Stimulated activated CD8-positive, alpha-beta memory T cell treated with anti-CD3 and anti-CD28 coated beads, Interleukin-7, amount 100 ng/mL, for 24 hours (primary cell): ENCODE measurements at places on chromosomes 6 and 20.

GRCh38 chr6:122400462-122401089 lies 1.1 kb downstream of the HSF2 start:
- no peak for DNase-seq

DNA sequence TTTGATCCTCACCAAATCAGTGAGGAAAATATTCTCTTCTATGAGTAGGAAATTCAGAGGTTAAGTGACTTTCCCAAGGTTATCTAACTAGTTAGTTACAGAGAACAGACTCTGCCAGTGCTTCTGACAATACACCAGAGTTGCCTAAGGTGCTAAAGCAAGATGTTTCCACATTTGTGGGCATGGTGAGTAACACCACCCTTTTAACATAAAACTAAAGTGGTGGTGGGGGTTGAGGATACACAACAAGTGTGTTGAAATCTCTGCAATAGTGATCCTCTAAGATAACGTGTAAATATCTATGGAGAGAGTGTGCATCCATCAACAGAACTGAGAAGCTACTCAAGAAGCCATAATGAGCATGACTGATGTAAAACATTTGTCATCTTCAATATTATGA lies 11.7 kb downstream of the VNN2 start:
- DNase-seq, result no peak

- DNase-seq, result no peak
These were observed 146.5 kb upstream of the ZNF217 start for GRCh38 chr20:53739799-53740785.

DNA sequence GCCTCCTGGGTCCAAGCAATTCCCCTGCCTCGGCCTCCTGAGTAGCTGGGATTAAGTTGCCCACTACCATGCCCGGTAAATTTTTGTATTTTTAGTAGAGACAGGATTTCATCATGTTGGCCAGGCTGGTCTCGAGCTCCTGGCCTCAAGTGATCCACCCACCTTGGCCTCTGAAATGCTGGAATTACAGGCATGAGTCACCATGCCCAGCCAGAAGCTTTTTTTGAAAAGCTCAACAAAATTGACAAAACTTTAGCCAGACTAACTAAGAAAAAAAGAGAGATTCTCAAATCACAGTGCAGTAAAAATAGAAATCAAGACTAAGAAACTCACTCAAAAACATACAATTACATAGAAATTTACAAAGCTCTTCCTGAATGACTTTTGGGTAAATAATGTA lies 420.6 kb downstream of the COL12A1 start:
- no peak for DNase-seq

GRCh38 chr6:166705069-166705468 lies 78.0 kb upstream of the RPS6KA2 start:
- DNase-seq, result no peak

- no peak for DNase-seq
These were observed 193.0 kb downstream of the BTBD3 start for GRCh38 chr20:12110711-12111110.

DNA sequence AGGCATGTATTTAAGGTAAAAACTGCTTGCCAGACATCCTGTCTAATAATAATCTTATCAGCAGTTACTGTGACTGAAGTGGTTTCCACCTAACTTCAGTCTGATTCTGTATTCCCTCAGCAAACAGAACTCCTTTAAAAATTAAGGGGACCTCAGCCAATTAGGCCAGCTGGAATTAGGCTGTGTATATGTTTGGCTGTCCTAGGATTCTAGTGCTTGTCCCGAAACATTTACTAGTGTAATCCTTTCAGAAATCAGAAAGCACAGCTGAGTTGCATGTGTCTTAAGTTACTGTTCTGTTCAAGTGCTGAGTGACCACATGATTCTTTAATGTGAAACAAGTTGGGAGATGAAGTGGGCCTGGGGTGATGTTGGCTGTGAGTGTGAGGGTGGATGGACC lies 120.9 kb upstream of the SUPT3H start:
- no peak for DNase-seq

DNA sequence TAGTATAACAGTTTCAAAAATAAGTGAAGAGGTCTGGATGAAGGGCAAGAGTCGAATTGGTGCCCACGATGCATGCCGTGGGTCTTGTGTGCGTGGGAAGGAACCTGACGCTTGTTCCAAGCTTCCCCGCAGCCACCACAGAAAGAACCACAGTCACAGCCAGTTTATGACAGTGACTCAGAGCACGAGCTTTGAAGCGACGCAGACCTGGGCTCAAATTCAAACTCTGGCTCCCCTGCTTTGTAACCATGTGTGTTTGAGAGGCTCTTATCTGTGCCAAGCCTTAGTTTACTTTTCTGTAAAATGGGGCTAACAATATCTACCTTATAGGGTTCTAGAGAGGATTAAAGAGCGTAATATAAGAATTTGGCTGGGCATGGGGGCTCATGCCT lies 65.5 kb downstream of the SYNJ2 start:
- DNase-seq, result peak; percentile 41

GRCh38 chr6:134740473-134741199 lies 209.3 kb downstream of the ALDH8A1 start:
- no peak for DNase-seq

DNA sequence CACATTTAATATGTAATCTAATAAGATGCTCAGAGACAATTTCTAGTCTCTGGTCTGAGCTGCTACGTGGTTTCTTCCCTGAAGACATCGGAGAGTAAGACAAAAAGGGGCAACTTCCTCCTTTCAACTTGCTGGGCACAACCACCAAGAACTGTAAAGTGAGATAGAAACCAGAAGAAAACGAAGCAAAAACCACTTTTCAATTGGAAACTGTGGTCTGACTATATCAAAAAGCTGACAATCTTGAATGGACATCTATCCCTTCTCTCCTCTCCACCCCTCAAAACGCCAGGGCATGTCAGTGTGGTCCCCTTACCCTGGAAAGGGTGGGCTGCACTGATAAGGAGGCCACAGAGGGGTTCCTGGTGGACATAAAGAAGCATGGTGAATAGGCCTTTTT lies 269.1 kb downstream of the CD83 start:
- DNase-seq, result no peak

DNA sequence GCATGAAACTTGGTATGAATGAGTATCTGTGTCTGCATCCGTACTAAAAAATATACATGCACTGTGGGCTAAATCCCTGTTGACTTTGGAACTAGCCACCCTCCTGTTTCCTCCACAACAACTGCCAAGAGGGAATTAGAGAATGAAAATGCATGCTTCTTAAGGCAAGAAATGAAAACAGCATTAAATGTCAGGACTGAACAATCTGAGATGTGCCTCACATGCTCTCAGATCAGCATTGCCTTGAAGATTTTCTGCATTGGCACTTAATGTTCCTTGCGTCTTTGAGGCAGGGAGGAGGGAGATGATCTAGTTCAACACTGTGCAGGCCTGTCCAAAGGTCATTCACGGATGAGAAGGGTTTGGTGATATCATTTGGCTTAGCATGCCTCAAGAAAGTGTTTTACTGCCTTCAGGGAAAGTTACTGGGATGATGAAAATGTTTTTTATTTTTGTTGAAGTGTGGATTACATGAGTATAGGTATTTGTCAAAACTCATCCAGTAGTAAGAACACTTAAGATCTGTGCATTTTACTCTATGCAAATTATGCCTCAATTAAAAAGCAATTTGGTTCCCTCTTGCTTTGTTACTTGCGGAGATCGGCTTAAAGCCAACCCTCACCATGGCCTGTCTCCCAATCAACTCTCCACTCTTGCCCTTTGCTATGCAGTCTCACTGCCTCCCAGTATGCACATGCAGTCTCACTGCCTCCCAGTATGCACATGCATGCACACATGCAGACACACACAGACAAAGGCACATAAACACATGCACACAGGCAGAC lies 47.5 kb upstream of the RIN2 start:
- DNase-seq, result no peak

GRCh38 chr6:158958504-158959386 lies 41.3 kb downstream of the RSPH3 start:
- no peak for DNase-seq

- no peak for DNase-seq
These were observed 94.4 kb upstream of the PRDM1 start for GRCh38 chr6:105991561-105992314.

DNA sequence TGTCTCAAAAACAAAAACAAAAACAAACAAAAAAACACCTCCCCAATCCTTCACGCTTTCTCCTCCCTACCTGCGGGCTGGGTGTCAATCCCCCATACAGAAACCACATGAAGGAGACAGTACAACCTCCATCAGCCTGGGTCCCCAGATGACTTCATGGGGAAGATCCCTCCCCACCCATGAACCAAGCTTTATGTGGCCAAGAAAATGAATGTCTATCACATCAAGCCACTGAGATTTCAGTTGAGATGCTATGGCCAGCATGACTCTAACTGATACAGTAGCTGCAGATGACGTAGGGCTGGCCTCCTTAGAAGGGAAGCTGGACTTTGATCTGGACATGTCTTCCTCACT lies 21.2 kb upstream of the BNIP5 start:
- DNase-seq, result no peak

GRCh38 chr20:62476056-62476838 lies 452 bp upstream of the GATA5 start:
- DNase-seq, result no peak

DNA sequence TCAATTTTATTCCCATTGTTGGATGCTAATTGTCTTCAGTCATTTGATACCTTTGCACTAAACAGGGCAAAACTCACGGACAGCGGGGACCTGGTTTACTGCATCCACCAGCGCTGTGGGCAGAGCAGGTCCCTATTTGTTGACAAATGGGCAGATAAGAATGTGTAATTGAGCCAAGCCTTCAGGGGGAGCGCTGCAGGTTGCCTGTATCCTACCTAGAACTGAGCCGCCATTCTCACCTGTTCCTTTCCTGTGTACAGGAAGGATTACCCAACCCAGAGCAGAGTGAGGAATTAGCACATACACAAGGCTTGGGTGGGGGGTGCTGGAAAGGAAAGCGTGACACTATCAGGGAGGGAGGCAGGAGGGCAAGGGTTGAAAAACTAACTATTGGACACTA lies 89.1 kb upstream of the FOXA2 start:
- no peak for DNase-seq

DNA sequence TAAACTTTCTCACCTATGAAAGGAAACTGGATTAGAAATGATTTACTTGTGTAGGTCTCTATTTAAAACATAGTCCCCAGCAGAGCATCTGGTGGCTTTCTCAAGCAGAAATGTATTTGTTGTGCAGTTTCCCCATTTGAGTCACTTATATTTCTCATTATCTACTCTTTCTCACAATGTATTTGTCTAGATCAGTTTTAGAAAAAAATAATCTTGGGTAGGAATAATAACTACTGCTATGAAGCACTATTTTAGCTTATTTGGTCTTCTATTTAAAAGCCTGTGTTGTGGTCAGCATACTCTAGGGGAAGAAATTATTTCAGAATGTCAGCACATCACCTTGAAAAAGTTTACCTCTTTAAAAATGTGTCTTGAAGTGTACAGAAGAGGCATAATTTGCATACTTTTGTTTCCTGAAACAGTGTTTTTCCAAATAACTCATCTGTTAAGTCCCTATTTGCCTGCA lies 60.9 kb upstream of the PRL start:
- DNase-seq, result no peak

DNA sequence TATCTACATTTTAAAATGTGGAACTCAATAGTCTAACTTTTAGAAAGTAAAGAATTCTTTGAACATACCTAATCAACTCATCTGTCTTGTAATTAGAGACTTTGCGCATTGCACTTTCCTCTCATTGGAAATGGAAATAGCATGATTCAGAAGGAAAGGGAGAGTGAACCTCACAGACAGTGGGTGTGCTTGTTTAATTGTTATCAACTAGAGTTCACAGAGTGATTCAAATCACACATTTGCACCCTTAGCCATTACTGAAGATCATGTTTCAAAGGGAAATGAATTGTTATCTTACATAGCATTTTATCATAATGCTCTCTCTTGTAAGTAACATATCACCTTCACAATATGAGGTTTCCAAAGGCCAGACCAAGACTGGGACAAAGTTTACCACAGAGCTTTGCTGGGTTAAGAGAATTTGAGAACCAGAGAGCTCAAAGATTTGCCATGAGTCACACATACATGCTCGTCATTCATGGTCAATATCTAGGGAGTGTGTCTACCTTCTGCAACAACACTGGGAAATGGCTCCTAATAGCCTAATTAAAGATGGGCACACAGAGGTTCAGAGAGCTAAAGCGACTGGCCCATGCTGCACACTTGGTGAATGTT lies 21.5 kb downstream of the GSTA3 start:
- DNase-seq, result no peak

DNA sequence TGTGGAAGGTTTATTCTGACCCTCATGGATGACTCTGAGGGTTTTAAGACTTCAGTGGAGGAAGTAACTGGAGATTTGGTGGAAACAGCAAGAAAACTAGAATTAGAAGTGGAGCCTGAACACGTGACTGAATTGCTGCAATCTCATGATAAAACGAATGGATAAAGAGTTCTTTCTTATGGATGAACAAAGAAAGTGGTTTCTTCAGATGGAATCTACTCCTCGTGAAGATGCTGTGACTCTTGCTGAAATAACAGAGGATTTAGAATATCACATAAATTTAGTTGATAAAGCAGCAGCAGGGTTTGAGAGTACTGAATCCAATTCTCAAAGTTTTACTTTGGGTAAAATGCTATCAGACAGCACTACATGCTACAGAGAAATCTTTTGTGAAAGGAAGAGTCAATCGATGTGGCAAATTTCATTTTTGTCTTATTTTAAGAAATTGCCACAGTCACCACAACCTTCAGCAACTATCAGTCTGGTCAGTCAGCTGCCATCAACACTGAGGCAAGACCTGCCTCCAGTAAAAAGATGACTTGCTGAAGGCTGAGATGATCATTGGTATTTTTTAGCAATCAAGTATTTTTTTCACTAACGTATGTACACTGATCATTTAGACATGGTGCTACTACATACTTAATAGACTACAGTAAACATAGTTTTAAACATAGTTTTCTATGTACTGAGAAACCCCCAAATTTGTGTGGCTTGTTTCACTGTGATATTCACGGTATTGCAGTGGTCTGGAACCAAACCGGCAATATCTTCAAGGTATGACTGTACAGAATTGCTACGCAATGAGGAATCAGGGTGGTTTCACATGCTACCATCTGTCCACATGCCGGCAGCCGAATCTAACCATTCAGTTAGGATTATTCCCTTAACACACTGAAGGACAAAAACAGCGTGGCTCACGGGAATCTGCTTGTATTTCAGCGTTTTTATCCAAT lies 149.0 kb downstream of the MYB start:
- no peak for DNase-seq

- DNase-seq, result no peak
These were observed 44.7 kb downstream of the VAPB start for GRCh38 chr20:58433759-58434158.

DNA sequence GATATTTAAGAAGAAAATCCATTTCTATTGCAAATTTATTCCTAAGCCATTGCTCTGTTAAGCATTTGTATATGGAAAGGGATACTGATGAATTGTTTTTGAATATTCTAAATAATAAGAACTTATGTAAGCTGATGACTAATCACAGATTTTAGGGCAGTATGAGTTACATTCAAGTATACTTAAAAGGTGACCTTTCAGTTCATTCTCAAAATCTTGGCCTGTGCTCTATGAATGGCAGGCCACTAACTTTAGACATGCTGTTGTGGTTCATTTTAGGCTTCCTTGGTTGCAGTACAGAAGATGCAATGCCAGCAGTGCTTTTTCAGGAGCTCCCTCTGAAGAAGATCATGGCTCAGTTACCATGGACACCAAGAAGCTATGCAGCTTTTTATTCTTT lies 380.4 kb downstream of the CENPW start:
- no peak for DNase-seq

GRCh38 chr6:81753711-81754577 lies 1.5 kb upstream of the TENT5A start:
- peak; percentile 69 for DNase-seq

GRCh38 chr6:130783416-130784107 lies 43.6 kb upstream of the SMLR1 start:
- no peak for DNase-seq

- DNase-seq, result no peak
These were observed 46.8 kb upstream of the BHLHE23 start for GRCh38 chr20:63053432-63054102.
